ENCODE measurements at places on chromosomes 1 and 21.

GRCh38 chr1:183575606-183576005 lies 14.7 kb downstream of the NCF2 start:
- DNase-seq = no peak

DNA sequence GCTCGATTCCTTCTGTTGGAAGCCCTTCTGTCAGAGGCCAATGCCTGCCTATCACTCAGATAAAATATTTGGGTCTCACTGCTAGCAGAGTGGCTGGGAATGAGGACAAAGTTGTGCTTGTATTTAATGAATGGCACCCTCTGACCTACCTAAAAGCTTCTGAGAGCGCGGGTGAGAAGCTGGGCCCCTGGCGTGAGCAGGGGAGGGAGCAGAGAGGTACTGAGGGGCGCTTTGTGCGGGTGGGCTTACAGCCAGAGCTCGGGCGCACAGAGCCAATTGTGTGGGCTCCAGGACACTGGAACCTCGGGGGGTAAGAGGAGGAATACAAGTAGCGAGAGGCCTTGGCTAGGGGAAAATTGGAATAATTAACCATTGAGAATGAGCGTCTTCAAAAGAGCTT lies 32.3 kb downstream of the PCAT6 start:
- DNase-seq = no peak

- peak; percentile 1 for DNase-seq
Observed at GRCh38 chr1:117967477-117967876, 37.9 kb downstream of the WDR3 start.

DNA sequence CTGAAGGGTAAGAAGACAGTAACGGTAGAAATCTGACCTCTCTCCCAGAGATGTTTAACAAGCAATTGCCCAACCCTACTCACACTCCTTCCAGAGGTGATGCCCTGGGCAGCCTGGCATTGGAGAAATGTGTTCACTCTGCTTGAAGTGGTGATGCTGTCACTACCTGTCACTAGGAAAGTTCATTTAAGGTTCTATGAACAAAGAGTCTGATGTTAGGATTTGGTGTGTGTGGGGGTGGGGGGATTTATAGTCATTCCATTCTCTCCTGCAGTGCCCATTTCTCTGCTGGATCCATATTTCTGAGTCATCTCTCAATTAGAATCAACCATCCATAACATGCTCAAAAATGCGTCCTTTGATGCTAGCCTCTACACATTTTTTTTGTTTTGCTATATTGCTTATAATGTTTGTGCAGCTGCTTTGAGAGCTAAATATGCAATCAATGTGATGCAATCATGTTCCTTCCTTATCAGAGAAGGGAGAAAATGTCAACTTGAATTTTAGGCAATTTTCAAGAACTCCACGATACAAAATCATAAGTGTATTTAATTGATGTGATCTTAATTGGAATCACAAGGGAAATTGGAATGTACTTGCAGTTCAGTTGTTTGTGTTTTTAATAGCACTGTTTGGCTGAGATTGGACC lies 173.9 kb downstream of the DUSP10 start:
- DNase-seq = no peak

DNA sequence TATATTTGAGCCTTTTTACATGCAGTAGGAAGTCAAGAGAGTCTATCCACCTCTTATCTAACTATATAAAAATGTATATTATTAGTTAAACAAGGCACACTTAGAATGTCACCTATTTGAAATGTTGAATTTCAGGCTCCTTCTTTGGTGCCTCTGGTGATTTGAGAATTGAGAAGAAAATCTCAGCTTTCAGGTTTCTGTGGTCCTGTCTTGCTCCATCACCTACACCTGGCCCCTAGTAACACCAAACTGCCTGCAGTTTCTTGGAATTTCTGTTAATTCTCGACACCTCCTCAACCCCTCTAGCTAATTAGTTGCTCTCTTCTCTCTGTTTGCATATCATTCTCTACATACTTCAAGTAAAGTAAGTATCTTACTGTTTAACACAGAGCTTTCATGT lies 54.9 kb upstream of the WNT2B start:
- no peak for DNase-seq

GRCh38 chr1:114043548-114043947 lies 64.3 kb downstream of the OLFML3 start:
- no peak for DNase-seq

- no peak for DNase-seq
Observed at GRCh38 chr21:43976661-43977060, 35.4 kb upstream of the TRAPPC10 start.

DNA sequence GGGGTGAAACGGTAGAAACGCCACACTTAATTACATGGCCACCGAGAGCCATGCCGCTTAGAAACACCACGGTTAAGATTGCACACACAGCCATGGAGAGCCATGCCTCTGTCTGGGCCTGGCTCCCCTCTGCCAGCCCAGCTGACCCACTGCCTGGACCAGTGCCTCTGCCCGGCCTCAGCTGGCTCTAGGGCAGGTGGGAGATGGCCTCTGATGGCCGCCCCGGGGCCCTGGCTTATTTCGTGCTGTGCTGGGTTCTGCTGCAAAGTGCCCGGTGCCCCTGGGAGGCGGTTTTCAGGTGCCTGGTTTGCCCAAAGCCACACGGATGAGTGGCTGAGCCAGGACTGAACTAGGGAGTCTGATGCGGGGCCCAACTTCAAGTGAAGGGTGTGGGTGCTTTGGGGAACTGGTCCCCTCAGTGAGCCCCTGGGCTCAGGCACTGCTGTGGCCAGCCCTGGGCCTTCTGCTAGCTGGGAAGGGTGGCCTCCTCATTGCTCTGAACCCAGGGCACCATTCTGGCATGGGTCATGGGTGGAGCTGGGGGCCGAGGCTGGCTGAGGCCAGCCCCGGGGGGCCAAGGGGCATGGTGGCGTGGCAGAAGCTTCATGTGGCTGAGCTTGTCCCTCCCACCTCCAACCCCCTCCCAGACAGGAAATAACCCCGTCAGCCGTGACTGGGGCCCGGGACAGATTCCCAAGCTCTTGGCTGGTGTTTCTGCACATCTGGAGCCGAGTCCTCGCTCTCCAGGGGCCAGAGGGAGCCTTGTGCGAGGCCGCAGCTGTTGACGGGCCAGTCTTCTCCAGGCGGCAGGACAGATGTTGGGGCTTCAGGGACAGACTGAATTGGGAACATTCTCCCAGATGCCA lies 1.9 kb upstream of the GPR153 start:
- DNase-seq = no peak

GRCh38 chr21:41798326-41798725 lies 31.5 kb upstream of the RIPK4 start:
- DNase-seq = no peak

DNA sequence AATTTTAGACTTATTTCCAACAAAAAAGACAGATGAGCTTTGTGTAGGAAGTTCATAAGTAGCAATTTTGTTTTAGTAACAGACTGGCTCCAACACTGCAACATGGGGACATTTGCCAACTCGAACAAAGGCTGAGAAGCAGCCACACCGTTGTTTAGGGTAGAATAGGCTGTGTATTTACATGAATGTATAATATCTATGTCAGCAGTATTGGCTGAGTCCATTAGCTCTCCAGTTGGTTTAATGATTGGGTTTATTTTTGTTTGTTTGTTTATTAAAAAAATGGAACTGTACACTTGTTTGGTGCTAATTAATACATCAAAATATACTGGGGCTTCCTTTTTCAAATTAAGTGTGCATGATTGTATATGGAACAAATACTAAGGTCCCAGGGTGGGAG lies 7.3 kb upstream of the TMCO2 start:
- no peak for DNase-seq

DNA sequence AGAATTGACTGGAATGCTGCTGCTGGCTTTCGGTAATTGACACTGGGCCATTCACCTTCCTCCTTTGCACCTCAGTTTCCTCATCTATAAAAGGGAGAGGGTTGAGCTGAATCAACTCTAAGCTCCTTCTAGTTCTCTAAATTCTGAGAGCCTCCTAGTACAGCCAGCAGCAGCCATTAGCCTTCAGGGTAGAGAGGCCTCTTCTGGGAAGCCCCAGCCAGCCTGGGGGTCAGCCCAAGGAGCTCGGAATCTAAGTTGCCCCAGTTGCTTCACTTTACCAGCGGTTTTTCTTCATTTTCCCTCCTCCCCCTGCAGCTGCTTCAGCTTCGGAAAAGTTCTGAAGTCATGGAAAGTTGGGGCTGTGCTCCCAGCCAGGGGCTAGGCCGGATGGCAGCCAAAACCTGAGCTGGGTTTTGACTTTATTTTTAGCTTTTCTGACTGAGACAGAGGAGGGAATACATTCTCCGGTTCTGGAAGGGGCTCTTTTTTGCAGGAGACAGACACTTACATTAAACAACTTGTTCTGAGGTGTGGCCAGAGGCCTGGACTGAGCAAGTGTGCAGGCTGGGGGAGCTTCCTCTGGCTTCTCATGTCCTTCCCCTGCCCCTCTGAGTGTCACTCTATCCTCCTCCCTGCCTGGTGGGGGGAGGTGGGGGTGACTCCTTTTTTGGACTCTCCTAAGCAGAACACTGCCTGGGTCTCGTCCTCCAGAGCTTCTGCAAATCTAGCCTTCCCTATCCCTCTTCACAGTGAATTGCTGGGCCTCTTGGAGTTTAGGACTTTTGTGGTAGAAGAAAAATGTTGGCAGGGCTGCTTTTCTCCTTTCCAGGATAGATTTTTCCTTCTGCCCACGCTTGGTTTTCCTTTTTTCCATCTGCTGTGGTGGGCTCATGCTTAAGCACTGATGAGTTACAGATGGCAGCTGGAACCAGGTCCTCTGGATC lies 14.4 kb downstream of the LMNA start:
- no peak for DNase-seq

DNA sequence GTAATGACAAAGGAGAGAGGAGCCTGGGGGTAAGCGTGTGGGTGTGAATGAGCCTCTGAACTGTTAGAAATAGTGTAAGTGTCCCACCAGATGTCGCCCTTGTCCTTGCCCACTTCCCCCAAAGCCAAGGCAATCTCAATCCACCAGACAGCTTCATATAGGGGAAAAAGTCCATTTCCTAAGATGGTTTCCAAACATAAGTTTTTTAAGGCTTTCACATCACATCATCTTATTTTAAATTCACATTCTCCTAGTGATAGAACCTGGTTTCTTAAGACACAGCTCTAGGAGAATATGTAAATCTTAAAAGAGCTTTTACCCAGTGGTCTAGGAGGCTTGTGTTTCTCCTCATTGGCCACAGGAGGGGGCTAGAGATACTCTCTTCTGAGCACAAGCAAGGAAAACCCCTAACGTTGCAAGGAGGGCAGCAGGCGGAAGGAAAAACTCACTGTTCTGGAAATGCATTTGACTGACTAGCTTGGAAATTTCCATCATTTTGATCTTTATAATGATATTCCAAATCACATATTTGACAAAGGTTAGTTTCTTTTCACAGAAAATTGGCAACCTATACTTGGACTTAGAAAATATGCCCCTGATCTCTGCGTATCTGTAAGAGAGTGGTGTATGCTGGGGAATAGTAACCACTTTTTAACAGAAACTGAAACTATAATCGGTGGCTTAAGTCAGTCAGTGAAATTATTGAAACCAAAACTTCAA lies 51.9 kb upstream of the LPAR3 start:
- peak; percentile 88 for DNase-seq

DNA sequence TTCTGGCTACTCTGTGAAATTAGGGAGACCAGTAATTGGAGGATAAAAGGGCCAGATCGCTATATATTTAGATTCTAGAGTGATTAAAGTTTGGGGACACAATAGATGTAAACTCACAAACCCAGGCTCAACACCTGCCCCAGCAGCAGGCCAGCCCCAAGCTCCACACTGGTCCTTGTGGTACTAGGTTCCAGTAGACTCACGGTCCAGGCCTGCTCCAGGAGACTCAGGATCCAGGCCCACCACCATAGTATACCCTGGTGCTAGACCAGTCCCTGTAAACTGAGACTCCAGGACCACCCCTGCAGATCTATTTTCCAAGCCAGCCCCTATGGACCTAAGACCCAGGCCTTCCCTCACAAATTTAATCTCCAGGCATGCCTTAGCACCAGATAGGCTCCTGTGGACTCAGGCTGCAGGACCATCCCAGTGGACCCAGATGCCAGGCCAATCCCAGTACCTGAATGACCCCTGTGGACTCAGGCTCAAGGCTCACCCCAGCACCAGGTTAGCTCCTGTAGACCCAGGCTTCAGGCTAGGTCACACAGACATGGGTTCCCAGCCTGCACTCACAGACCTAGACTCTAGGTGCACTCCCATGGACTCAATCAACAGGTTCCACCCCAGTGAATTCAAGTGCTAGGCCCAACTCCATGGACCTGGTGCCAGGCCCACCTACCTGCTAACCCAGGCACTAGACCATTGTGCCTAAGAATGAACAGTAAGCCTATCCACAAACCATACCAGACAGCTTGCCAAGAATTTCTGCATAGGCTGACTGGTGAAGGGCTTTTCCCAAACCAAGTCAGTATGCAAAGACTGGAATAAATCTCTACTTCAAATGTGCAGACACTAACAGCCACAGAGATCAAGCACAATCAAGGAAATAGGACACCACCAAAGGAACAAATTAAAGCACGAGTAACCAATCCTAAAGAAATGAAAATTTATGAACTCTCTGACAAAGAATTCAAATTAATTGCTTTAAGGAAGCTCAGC lies 13.8 kb upstream of the DENND1B start:
- no peak for DNase-seq

DNA sequence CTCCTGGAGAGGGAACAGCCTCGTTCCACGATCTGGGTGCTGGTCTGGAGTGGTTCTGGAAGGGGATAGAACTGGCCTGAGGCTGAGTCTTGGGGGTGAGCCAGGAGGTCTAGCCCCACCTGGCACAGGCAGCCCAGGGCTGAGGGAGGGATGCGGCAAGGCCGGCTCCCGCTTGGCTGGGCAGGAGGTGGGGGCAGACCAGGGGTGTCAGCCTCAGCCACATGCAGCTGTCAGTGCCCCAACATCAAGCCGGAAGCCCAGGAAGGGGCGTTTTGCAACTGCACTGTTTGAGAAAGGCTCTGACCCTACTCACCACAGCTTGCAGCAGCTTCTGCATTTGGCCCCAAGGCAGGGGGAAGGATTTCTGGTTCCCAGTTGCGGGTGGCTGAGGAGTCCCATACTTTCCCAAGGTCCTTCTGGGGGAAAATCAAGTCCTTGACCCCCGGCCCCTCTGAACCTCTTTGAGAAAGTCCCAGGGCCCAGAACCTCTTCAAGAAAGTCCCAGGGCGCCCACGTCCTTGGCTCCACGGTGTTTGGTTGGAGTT lies 2.0 kb downstream of the EFHD2 start:
- DNase-seq = no peak

DNA sequence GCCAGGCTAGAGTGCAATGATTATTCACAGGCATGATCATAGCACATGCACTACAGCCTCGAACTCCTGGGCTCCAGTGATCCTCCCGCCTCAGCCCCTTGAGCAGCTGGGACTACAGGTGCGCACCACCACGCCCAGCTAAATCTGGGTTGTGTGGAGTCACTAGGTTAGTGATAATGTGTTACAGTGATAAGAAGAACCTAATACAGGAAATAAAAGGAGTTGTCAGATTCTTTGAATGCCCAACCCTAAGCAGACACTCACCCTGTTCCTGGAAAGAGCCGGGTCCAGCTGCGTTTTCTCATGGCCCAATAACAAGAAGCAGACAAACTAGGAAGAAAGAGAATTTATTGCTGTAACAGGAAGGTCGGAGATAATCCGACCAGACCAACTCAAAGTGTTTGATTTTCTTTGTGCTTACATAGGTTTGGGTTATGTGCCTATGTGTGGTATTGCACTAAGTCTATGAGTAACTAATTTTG lies 8.8 kb downstream of the IFNGR2 start:
- no peak for DNase-seq
